ENCODE measurements at places on chromosomes 7 and 10. TPM values are rescaled to one million over a fixed set of nuclear protein-coding genes. Genes with fewer than 3 reads are reported as not detected.

DNA sequence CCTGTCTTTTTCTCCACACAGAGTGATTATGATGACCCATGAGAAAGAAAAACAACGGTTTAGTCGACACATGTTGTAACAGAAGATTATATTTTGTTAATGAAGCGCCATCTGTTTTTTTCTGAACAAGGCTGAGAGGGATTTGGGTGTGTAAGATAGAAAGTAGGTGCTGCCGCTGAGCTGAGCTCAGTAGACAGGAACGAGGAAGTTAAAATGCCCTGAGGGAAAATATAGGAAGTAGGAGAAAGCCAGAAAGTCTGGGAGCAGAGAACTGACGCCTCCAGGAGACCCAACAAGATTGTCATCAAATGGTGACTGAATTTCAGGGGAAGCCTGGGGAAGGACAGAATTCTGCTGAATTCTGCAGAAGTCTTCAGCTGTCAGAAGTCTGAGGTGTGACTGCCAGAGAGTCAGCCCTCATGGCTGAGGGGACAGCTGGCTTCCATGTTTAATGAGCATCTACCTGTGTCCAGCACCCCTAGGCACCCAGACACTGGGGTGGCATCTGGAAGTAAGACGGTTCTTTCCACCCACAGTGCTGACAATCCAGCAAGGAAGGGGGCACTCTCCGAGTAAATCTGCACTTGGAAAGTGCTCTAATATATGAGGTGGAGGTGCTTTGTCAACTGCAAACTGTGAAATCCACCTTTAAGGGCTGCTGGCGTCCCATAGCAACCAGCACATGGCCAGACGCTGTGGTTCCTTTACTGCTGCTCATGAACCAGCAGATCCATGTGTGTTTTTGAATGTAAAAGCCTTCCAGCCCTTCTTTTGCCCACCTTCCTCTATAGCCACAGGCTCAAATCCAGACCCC lies 12.5 kb upstream of the TSPAN15 start:
- DNase-seq = no peak
- no peak overlapping the region for H3K4me3 ChIP-seq
- H3K4me1 ChIP-seq = peaks cover 14% of the 10 kb centered on the region
- H3K27ac ChIP-seq = peak overlapping the region; percentile 33
- H3K36me3 ChIP-seq = no peaks in the 10 kb centered on the region

DNA sequence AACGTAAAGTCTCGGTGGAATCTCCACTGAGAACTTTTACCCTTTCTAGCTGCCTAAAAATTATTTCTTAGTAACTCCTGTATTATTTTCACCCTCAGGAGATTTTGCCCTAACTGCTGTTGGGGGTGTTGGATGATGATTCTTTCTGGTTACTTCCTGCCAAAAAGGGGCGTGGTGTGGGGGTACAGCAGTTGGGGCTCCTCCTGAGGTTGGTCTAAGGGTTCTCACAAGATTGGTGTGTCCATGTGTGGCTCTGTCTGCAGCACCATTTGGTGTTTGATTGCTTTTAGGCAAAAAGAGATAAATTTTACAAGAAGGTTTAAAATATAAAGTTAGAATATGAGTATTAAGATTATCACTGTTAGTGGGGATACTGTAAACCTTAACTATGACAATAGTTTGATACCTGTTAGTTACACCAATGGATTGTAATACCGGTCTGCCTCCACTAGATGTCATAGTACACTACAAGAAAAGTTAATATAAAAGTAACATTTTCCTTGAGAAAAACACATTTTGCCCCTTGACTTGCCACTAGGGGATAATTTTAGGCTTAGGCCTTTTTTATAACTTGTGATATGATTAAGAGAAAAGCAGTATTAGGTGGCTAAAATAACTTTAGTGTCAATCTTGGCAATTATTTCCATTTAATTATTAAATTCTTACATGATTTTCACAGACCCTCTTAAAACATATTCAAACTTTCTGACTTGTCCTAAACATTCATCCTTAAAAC lies 928.7 kb downstream of the IPMK start:
- no peak for DNase-seq
- no peak overlapping the region for H3K4me3 ChIP-seq

DNA sequence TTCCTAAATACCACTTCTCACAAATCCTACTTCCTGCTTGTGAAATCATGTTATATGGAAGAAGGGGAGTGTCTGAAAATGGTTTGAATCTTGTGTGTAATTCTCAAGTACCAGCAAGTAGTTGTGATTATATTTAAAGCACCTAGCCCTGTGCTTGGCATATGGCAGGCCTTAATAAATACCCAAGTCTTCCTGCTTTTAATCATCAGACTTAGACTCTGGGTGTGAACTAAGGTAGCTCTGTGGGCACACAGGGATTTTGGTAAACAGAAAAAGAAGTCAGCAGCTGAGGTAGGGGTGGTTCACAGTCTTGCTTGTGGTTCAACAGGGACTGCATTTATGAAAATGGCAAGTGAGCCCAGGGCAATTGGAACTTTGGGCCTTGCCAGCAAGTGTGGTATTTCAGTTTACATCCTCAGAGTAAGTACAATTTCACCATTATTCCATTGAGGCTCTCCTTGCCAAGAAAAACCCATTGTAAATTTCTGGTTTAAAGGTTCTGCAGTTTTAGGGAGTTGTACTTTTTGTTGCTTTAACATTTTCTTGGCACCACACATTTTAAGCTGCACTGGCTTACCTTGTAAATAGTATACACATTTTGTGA lies 215.5 kb downstream of the AUTS2 start:
- H3K27ac ChIP-seq = no peak overlapping the region
- no peak for DNase-seq
- peaks cover 22% of the 10 kb centered on the region for H3K4me1 ChIP-seq
- no peaks in the 10 kb centered on the region for H3K36me3 ChIP-seq
- H3K27me3 ChIP-seq = no peaks in the 10 kb centered on the region

DNA sequence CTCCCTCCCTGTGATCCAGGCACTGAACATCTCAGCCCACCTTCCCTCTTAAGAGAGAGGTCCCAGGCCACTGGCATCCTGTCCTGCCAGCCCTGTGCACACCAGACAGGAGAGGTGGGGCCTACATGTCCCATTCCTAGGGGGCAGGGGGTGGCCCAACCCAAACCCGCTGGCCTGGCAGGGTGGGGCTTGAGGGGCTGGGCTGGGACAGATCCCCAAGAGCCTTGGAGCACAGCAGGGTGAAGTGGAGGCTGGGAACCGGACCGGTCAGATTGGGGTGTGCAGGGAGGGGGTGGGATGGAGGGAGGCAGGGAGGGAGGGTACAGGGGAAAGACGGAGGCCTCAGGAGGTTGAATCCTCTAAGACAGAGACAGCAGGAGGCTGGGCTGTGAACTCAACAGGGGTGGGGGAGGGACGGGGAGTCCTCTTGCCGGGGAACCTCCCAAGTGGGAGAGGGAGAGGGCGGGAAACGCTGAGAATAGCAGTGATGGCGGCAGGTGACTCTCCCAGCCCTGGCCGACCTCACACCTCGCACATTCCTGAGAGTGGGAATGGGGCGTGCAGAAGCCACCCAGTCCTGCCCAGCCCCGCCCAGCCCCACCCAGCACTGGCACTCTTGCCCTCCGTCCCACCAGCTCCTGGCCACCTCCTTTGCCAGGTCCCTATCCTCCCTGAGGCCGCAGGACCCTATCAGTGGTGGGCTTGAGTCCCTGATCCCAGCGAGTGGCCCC lies 6.7 kb downstream of the TSC22D4 start:
- H3K27ac ChIP-seq = peak overlapping the region; percentile 64
- no peaks in the 10 kb centered on the region for H3K36me3 ChIP-seq
- peak overlapping the region; percentile 10 for H3K4me3 ChIP-seq
- peaks cover 69% of the 10 kb centered on the region for H3K4me1 ChIP-seq
- DNase-seq = no peak

DNA sequence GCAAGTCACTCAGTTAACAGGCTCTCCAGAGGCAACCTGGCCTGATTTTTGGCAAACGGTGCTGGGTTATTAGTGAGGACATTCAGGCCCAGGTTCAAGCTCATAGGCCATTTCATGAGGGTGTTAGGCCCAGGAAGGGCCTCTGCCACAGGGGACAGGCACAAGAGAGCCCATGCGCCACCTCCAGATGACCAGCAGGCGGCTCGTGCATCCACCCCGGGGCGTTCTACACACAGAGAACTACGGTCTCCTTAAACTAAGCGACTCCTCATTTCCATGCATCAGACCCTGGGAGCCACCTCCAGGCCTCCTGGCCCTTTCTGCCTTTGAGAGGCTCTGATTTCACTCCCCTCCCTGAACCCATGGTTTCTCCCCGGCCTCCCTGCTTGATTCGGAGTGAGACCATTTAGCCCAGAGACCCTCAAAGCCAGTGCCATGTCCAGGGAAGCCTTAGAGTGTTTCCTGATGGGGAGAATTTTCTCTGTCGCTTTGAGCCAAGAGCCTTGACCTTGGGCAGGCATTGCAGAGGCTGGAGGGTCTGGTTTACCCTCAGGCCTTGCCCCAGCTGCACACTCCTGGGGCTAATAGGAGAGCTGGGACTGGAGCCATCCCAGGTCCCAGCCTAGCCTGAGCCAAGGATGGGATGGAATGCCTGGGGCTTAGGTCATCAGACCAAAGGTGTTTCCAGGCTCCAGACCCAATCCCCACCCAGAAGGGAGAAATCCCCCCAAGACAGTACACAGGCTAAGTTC lies 188.0 kb downstream of the GRID1 start:
- no peaks in the 10 kb centered on the region for H3K36me3 ChIP-seq
- DNase-seq = no peak
- no peaks in the 10 kb centered on the region for H3K27me3 ChIP-seq
- no peak overlapping the region for H3K4me3 ChIP-seq

DNA sequence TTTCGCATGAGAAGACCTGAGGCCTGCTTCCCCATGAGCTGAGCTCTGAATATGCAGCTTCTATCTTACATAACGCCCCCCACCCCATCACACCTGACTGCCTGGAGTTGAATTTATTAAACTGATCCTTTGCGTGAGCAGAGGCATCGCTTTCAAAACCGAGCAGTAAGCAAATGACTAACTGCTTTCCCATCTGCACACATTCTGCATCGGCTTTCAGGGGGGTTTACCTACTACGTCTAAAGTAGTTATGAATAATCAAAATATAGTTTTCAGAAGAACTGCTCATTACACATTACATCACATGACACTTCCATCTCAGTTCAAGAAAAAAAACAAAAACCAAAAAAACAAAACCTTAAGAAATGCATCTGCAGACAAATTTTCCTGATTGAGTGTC lies 54.7 kb upstream of the EGR2 start:
- no peak overlapping the region for H3K4me3 ChIP-seq
- no peak overlapping the region for H3K27ac ChIP-seq
- no peaks in the 10 kb centered on the region for H3K27me3 ChIP-seq
- no peaks in the 10 kb centered on the region for H3K4me1 ChIP-seq

- no peaks in the 10 kb centered on the region for H3K27me3 ChIP-seq
- H3K4me3 ChIP-seq = no peak overlapping the region
- H3K4me1 ChIP-seq = peaks cover 42% of the 10 kb centered on the region
- H3K27ac ChIP-seq = no peak overlapping the region
These were observed 32.9 kb downstream of the PPP2R2D start for GRCh38 chr10:131933696-131934086.

MUC3A gene
- polyA plus RNA-seq = 0.36 TPM
